ENCODE measurements at places on chromosomes 4 and X.

DNA sequence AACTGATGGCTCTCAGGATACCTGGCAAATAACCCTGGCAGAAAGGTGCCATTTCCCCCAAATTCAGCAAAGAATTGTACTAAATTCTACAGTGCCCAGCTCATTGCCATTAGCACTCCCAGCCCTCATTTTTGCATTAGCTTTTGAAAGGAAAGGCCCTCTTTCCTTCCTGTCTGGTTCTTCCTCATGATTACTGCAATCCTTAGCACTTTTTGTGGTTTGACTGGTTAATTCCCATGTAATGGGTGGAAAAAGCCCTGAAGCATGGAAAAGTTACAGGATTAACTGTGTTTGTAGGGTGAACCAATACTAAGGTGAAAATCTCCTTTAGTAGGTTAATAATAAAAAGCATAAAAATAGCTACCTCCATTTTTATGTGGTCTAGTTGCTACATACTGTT is 139.5 kb downstream of the NPNT start:
- no peak for DNase-seq

DNA sequence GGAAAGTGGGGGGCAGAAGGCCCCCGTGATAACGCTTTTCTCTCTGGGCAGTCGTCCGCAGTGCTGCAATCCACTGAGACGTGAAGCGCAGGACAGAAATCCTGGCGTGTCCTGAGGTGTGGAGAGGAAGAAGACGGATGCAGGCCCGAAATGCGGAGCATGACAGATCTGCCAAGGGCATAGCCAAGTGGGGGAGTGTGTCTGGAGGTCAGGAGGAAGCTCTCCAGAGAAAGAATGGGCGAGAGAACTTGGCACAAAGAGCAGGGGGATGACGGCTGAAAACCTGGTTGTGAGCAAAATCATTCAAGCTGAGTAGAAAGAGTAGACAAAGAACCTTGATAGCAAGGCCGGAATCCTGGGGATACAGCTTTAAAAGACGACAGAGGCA is 23.7 kb upstream of the HELT start:
- DNase-seq: no peak

GRCh38 chrX:15242899-15243555 is 26.9 kb downstream of the ASB9 start:
- DNase-seq: peak; percentile 9

DNA sequence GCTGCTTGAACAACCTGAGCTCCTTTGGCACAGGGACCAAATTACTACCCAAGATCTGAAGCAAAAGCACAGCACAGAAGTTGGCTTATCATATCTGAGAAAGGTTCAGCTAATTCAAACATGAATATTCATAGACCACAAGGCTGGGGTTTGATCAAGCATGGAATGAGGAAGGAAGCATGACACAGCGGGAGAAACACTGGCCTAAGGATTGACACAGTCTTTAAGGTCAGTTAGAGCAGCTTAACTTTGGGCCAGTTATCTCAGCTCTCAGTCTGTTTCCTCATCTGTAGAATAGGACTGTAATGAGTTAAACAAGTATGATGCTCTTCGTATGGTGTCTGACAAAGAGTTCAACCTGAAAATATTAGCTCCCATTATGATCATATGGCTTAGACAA is 88.5 kb upstream of the CBR4 start:
- no peak for DNase-seq

DNA sequence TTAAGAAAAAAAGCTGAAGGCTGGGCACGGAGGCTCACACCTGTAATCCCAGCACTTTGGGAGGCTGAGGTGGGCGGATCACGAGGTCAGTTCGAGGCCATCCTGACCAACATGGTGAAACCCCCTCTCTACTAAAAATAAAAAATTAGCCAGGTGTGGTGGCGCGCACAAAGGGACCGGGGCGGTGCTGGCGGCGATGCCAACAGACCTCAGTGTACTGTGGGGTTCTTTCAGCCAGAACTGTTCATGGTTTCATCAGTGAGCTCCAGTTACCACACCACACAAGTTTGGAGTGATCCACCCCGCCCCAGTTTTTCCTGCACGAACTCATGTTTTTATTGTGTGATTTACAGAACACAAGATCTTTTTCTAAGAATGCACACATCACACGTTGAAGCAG is 21.2 kb upstream of the IRAK1 start:
- DNase-seq: no peak

DNA sequence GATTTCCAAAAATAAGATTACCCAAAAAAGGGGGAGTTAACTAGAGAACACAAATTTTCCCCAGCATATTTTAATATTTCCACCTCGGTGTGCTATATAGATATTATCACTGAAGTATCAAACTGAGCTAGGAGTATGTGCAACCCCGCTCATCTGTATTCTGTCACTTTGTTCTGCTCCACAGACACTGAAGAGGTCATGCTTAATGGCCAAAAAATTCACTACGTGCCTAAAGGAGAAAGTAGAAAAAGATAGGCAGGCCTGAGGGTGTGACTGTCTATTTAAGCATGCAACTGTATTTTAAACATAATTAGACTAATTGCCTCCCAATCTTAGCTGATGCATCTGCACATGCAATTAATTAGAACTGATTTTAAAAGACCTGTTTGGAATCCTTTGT is 24.5 kb downstream of the SH3RF1 start:
- no peak for DNase-seq

DNA sequence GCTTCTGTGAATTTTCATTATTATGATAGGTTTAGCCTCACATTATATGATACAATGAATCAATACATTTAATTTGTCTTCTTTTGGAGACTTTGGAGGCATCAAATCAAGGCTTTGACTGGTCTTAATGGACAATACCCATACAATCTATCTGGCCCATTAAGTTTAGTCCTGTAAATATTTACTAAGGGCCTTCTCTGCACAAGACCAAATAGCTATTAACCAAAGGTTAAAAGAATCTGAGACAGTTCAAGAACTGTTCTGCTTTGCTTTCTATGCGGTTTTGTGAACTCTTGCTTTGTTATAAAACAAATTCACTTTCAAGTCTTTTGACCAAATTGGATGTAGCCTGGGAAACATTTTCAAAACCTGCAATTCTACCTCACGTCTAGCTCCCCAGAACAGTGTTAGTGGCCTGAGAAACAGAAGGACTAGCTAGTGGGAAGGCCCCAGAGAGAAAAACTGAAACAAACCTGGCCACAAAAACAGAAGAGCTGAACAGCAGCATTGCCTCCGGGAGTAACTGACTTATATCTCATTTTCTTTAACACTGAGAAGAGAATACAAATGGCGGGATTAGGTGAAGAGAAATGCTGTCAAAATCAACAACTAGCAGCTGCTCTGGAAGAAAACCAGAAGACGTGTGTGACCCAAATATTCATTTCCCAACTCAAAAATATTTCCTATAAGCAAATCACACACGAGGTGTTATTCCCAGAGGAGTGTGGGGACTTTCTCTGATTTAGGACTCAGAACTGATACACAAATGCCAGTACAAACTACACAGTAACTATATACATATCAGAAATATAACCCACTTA is 548 bp downstream of the TLR1 start:
- DNase-seq: no peak

DNA sequence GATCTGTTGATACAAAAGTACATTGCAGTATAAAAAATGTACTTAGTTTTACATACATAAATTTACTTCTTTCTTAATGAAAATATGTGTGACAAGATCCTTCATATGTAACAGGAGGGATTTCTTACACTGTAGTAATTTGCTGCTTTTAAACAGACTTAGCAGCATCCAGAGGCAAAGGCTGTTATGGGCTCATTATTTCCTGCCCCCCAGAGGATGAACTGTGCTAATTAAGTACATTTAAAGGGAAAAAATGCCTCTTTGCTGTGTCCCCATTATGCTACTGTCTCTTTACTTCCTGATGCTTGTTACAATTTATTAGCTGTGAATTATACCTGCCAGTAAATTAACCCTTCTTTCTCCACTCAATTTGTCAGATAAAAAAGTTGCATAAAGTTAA is 47.1 kb downstream of the NDST3 start:
- no peak for DNase-seq

GRCh38 chrX:11210415-11210801 is 82.8 kb upstream of the AMELX start:
- DNase-seq: no peak

GRCh38 chr4:34893382-34893781 is 1350.9 kb downstream of the ARAP2 start:
- DNase-seq: no peak

GRCh38 chr4:137451172-137451825 is 81.0 kb downstream of the PCDH18 start:
- no peak for DNase-seq

- no peak for DNase-seq
Measured at GRCh38 chr4:40842725-40843423, 93.1 kb downstream of the NSUN7 start.

DNA sequence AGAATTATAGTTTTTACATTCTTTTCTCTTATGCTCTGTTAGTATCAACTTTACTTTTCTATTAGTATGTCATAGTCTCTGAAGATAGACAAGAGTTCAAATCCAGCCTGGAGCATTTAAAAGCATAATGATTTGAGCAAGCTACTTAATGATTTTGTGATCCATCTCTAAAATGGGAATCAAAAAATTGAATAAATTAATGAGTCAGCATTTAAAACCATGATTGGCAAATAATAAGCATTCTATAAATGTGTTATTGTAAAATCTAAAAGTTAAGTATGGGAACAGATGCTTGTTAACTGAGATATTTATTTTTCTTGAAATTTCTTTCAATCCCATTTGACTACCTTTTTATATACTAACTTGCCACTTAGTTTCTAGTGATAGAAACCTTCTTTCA is 391.6 kb downstream of the PCDH7 start:
- DNase-seq: no peak

GRCh38 chr4:121789455-121789854 is 11.7 kb upstream of the EXOSC9 start:
- DNase-seq: no peak

DNA sequence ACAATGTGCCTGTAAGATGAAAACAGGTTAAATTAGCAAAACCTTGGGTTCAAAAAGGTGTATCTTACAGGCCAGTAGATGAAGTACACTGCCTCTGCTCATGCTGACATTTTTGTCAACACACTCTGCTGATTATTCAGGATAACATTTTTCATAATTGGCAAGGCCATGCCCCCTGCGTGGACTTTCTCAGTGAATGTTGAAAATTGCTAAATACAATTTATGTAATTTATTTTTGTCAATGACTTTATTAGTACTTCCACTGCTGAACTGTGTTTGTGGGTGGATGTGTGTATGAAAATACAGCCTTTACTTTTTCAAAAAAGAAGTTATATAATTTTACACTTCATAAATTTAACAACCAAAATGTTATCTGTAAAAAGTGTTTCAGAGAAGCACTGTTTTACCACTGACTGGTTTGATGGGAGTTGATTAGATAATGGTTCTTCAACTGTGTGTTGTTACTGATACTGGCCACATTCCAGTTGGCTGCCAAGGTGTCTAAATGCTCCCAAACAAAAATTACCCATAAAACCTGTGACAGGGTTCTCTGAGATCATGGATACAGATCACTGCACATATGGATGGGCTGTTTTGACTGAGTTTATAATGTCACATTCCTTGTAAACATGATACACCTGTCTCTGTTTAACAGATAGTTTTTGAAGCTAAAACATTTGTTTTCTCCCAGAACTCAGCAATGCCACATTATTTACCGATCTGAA is 151.9 kb upstream of the SLC7A11 start:
- DNase-seq: no peak

DNA sequence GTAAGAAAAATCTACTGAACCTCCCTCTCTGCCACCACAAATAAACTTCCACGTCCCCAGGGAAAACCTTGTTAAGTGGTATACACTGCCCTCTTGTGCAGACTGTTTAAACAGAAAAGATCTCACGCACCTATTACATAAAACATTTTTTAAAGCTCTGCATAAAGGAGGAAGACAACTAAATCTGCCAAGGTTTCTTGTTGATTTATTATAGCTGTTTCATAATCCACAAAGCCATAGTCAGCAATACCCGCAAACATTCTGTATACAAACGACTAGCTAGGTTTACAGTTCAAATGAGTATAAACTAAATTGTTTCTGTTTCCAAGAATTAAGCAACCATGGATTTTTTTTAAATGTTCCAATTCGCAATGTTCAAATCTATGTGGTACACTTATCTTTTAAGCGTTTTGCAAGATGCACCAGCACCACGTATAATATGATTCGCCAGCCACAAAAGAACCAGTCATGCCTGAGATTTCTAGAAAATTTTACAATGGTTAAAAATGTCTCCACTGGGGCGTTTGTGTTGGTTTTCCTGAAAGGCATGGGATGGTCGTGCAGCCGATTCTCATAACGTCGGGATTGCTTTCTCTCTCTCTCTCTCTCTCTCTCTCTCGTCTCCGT is 164.6 kb downstream of the PRKX start:
- DNase-seq: no peak

DNA sequence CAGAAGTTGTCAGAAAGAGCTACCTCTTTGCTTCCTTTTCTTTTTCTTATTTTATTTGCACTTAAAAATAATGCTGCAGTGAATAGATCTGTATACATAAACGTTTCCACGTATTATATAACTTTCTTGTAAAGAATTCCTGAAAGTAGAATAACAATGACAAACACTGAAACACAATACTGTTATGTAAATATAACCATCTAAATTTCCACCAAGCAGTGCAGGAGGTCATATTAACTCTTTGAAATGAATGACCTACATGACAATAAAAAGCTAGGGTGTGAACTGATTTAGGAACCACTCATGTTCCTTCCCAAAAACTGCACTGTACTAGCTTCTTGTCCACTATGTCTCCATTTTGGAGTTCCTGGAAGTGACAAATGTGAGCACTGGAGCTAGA is 85.8 kb downstream of the COX18 start:
- no peak for DNase-seq

DNA sequence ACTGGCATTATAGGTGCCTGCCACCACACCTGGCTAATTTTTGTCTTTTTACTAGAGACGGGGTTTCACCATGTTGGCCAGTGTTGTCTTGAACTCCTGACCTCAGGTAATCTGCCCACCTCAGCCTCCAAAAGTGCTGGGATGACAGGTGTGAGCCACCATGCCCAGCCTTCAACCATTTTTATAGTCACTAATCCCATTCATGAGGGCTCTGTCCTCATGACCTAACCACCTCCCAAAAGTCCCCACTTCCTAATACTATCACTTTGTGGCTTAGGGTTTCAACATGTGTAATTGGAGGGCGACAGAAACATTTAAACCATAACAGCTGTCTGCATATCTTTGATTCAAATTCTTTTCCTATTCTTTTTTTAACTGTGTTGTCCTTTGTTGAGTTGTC is 229.6 kb upstream of the AGA start:
- DNase-seq: no peak
